ENCODE measurements at places on chromosomes 16 and 17. TPM values are rescaled to one million over a fixed set of nuclear protein-coding genes. Genes with fewer than 3 reads are reported as not detected.

Gene KIFC3
- 75.4 TPM for total RNA-seq

GRCh38 chr16:19284207-19284606 lies 1.3 kb upstream of the CLEC19A start:
- no peak for DNase-seq

DNA sequence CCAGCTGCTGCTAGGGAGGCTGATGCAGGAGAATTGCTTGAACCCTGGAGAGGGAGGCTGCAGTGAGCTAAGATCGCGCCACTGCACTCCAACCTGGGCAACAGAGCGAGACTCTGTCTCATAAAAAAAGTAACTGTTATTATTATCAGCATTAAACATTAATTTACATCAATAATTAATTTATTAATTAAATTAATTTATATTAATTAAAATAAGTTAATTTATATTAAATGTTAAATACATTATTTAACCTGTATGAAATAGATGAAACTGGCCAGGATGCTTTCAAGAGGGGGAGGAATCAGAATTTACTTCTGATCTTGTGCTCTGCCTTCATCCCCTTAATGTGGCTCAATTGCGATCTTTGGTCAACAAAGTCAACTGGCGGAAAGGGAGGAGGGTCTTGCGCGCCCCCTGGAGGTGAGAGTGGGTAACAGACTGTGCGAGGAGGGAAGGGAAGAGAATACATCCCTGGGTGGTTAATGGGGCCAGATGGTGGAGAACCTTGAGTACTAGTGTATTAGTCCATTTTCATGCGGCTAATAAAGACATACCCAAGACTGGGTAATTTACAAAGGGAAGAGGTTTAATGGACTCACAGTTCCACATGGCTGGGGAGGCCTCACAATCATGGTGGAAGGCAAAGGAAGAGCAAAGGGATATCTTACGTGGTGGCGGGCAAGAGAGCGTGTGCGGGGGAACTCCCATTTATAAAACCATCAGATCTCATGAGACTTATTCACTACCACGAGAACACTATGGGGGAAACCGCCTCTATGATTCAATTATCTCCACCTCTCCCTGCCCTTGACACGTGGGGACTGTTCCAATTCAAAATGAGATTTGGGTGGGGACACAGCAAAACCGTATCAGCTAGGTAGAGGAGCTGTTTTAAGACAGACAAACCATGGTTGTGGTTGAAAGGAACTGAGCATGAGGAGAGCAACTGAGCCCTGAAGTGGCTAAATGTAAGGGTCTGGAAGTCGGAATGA lies 15.7 kb upstream of the CPPED1 start:
- DNase-seq: peak; percentile 80

Gene ASGR1
- total RNA-seq: 9.5 TPM

DNA sequence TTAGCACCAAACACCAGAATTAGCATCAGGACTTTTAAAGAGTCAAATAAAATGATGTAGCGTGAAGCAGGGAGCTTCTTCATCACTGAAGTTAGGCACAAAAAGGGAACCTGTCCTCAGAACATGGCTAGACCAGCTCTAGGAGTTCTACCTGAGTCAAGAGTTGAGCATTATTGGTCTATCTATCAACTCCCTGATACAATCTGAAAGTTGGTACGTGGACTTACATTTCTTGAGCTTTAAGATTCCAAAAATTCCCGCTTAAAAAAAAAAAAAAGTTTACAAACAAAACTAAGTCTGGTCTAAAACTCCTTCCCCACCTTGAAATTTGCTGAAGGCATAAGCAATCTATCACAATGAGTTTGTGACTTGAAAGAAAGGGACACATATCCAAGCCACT lies 12.3 kb downstream of the TLE7 start:
- no peak for DNase-seq

GRCh38 chr16:72216767-72217166 lies 44.8 kb upstream of the PMFBP1 start:
- DNase-seq: no peak
